Kidney tubule cell (primary cell): ENCODE measurements at places on chromosomes 4 and X.

DNA sequence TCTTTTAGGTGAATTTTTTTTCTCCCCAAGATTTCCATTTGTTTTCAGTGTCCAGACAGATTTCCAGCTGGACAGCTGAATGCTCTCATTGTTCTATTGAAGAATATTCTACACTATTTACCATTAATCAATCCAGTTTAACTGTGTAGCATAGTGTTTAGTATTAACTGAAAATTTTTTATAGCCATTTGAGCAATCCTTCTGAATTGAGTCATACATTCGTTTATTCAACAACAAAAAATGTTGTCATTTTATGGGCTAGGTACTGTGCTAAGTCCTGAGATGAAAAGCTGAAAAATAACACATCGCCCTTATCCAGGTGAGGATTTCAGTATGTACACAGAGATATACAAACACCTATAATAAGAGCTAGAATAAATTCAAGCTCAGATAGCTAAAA, 223.3 kb downstream of the COL25A1 start:
- no peak for DNase-seq

- DNase-seq: no peak
These were observed 9.9 kb upstream of the MOB1B start for GRCh38 chr4:70892086-70892769.

DNA sequence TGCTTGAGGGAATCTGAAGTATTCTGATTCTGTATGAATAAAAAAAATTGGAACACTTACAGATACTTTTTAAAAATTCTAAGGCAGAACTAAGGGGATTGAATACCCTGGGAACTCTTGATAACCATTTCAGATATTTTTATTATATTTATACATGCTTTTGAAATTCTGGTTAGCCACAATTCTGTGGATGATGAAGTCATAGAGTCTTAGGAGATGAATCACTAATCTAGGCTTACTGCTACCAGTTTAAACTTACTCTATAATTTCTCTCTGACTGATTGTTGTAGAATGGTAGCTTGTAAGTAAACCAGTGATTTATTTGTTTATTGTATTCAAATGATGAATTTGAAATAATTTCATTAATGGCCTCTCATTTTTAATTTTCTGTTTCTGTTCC, 11.4 kb upstream of the SLAIN2 start:
- DNase-seq: peak; percentile 69

DNA sequence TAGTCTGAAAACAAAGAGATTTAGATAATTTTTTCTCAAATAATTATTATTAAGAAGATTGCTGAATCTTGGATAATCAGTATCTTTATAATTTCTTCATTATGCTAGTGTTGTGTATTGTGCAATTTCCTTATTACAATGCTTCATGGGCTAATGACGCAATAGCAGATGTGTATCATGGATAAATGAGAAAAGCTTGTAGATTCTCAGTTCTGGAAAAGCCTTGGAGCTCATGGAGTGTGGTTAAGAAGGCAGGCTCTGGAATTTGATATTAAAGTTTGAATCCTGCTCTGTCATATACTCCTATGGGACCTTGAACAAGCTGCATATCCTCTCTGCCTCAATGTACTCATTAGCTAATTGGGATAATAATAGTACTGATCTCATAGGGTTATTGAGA, 18.9 kb upstream of the CXCL8 start:
- peak; percentile 32 for DNase-seq

- DNase-seq: peak; percentile 53
These were observed 193.1 kb upstream of the GPC4 start for GRCh38 chrX:133608406-133608805.

GRCh38 chrX:24229976-24230375, 80.4 kb downstream of the ZFX start:
- no peak for DNase-seq

DNA sequence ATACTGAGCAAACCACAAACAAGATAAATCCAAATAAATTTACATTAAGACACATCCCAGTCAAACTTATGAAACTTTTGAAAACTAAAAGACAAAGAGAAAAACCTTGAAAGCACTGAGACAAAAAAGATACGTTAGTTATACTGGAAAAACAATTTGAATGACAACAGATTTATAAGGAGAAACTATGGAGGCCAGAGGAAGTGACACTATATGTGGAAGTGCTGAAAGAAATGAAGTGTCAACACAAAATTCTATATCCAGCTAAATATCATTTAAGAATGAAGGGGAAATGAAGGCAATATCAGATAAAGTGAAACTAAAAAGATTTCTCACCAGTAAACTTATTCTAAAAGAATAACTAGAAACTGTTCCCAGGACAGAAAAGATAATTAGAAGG, 283.7 kb downstream of the RAPGEF2 start:
- no peak for DNase-seq

- no peak for DNase-seq
These were observed 222.6 kb downstream of the DCTD start for GRCh38 chr4:182694551-182694950.

- peak; percentile 55 for DNase-seq
These were observed 650.8 kb downstream of the PCDH7 start for GRCh38 chr4:31370866-31371465.

GRCh38 chr4:14277505-14277904, 650.0 kb upstream of the BOD1L1 start:
- DNase-seq: no peak

GRCh38 chrX:123181233-123181914, 2.7 kb upstream of the GRIA3 start:
- DNase-seq: no peak

DNA sequence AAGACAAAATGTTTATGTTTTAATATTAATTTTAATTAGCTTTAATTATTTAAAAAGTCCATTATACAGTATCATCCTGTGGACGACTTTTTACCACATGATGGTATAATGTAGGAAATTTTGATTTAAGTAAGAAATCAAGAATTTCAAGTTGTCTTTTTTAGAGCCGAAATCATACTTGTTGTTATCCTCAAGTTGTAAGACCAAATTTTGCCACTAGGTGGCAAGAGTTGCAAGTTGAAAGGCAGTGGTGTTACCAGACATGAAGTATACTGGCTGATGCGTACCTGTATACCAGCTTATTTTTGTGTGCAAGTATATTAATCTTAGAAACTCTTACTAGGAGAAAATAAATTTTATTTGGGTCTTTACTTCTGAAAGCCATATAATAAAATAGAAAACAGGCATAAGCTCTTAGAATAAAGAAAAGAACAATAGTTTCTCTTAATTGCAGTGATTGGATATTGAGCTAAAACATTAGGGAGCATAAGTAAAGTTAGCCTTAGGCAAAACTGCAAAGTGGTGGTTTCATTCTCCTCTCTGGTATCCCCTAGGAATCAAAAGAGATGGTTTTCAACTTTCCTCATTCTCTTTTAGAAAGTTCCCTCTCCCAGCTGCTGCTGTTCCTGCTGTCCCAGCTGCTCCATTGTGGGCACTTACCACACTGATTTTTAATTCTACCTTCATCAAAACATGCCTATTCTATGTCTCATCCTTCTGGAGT, 118.0 kb upstream of the WDFY3 start:
- peak; percentile 65 for DNase-seq

DNA sequence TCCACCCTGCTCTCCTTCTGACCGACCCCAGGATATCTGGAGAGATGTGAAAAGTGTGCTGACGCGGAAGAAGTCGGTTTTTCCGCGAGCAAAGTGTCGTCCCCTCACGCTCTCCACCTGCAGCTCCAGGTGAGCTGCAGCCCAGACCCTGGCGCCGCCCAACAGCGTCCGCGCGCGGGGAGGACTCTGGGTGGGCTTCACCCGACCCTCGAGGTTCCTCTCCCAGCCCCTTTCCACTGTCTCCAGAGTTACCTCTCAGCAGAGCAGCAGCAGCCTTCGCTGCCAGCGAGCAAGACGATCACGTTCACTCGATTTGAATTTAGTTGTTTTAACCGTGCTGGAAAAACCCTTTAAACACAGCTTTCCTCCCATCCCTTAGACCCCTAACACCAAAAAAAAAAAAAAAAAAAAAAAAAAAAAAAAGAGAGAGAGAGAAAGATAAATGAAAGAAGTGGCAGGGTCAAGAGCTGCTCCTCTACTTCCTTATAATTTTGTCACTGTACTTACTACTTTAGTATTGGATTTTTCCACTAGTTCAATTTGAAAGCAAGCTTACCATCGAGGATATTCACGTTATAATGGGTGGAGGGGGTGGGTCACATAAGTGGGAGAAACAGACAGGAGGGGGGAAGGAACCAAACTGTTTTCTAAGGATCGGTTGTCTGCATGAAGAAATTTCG, 758 bp upstream of the NR3C2 start:
- DNase-seq: no peak

DNA sequence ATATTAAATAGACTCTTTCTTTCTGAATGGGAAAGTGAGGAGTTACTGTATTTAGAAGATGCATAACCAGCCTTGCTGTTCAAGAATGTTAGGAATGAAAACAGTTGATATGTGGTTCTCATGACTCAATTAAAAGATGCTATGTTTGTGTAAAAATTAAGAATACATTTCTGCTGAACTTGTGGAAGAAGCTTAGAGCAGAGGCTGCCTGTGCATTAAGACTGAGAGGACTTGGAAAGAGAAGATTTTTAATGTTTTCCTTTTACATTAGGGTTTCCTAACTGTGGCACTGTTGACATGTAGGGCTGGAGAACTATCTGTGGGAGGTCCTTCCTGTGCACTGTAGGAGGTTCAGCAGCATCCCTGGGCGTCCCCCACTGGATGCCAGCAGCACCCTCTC, 137.7 kb downstream of the GPR143 start:
- DNase-seq: peak; percentile 9

DNA sequence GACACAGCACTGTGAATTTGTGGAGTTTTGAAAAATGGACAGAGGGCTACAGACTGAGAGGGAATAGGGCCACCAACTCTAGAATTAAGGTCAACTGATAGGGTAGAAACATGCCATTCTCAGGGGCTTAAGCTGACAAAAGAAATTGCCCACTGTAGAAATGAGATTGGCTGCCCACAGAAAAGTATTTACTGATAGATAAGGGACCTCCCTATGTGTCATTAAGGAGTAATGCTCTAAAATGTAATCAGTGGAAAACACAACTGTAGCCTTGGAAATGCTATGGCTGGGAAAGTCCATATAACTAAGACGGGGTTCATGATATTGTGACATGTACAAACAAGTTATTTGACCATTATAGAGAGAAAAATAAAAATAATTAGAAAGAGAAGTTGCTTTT, 4.6 kb downstream of the RTL9 start:
- DNase-seq: no peak

DNA sequence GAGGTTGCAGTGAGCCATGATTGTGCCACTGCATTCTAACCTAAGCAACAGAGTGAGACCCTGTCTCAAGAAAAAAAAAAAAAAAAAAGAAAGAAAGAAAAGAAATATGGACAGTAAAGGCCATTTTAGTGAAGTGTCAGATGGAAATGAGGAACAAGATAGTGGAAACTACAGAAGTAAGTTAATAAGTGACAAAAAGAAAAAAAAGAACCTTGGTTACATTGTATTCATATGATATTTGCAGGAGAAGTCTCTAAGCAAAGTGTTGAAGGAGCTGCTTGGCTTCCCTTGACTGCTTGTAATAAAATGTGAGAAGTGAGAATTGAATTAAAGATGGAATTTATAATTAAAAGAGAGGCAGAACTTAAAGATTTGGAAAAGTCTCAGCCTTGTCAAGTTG, 73.2 kb downstream of the HOPX start:
- no peak for DNase-seq

- DNase-seq: peak; percentile 6
These were observed 942.7 kb upstream of the NDST4 start for GRCh38 chr4:116055857-116056827.

GRCh38 chr4:98778206-98778605, 119.8 kb upstream of the TSPAN5 start:
- DNase-seq: peak; percentile 8

- peak; percentile 12 for DNase-seq
These were observed 1.4 kb downstream of the TMA16 start for GRCh38 chr4:163495900-163496299.

GRCh38 chr4:54172156-54172555, 56.9 kb upstream of the PDGFRA start:
- no peak for DNase-seq

DNA sequence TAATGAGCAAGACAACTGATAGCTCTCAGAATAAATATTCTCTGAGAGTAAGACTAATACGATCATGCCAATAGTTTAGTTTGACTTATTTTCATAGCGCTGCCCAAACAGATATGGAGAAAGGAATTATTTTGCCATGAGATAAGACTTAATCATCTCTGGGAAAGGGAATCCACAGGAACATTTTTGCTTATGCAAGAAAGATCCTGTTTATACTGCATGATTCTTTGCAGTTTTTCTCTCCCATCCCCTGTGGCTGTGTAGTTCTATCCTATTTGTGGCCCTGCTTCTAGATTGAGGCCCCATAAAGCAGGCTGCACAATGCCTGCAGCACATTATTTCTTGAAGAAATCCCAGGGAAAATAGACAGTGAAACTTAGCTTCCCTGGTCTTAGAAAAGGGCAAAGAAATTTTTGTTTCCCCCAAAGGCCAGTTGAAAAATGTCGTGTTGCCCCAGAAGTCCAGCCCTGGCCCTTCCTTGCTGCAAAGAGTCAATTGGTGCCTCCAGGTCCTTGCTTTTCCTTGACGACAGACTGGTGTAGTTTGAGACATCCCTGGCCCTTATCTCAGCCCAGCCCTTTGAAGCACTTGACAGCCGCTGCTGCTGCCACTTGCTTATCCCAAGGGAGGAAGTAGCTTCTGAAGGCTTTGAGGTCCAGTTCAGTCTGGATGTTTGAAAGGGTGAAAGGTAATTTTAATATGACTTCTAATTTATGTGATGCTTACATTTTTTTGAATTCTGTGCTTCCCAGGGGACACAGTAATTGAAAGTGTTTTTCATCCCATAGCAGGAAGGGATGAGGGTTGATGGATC, 45.0 kb upstream of the SH3RF1 start:
- DNase-seq: peak; percentile 39

DNA sequence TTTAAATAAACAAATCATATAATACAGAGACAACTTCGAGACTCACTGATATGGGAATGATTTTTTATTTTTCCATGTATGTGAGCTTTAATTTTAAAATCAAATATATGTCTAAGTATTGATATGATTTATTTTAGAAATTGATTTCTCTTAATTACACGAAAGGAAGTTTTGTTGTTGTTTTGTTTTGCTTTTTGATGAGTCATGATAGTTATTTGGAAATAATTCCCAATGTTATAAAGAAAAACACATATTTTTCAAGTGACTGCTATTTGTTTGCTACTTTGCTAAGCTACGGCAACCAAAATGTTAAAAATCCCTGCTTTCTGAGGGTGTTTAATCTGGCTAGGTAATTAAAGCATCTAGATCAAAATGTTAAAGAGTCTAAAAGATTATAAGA, 2139.4 kb upstream of the TENM3 start:
- DNase-seq: no peak

GRCh38 chr4:3391422-3391821, 50.3 kb upstream of the HGFAC start:
- DNase-seq: peak; percentile 33

GRCh38 chrX:65528293-65528692, 6.3 kb downstream of the LAS1L start:
- DNase-seq: no peak

GRCh38 chrX:153934762-153935325, at the start of gene NAA10:
Gene NAA10 (minus strand): TSS chrX:153935037. CDS start chrX:153934904, 133 bp downstream.
- peak; percentile 83 for DNase-seq

GRCh38 chr4:62771983-62772557, 1571.9 kb downstream of the ADGRL3 start:
- no peak for DNase-seq
